ENCODE measurements at places on chromosomes 6 and 20.

- no peak for DNase-seq
Observed at GRCh38 chr6:138673346-138674014, 100.1 kb upstream of the CCDC28A start.

- DNase-seq, result no peak
Observed at GRCh38 chr20:58765780-58766179, 73.2 kb downstream of the NPEPL1 start.

DNA sequence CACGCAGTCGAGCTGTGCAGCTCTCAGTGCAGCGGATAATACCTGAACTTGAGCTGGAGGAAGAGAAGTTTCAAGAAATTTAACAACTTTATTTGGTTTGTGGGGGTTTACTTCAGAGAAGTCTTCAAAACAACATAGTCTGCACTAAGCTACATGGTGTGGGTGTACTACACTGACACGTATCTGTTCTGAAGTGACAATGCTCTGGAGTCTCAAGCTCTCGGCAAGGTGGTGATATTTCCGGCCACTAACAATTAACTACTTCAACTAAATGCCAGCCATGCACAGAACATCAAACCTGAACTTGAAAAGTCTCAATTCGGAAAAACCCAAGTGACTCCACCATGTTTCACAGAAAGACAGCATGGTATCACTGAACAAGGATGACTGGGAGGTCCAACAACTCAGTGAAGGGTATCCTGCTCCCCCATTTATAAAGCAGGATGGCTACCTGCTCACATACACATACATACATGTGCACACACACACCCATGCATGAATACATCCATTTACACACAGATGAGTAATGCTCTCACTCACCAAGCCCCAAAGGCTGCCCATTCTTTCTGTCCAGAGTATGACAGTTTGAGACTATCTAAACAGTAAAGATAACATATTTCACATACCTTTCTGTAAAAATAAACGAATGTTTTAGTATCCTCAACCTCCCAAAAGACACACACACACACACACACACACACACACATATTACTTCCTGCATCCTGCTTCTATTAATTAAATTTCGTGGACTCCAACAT, 15.4 kb upstream of the ANKRD60 start:
- no peak for DNase-seq

- no peak for DNase-seq
Observed at GRCh38 chr6:162970246-162970645, 242.5 kb downstream of the PACRG start.

DNA sequence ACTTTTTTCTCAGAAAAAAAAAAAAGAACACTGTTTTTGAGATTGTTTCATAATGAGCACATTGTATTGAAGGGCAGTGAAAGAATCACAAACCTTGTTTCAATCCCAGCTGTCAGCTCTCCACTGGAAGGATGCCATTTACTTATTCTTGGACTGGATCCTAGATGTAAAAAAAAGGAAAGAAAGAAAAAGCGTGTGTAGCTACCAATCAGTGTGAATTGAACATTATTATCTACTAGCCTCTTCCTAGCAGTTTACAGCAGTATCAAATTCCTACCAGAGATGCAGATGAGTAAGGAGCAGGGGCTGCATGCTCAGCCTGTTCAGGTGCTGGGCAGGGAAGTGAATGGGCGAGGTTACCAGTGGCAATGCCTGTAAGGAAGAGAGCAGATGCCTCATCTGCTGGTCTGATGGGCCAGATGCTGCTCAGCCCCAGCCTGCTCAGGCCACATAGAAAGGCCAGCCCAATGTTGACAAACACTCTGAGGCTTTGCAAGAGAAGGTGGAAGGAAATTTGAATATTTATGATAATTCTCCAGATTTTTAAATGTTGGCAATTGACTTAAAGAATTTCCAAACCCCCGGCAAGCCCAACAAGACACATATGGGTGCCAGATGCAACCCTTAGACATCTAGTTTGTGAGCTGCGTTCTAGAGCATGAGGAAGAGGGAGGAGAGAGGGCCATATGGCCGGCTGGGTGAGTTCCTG, 189.5 kb downstream of the IBTK start:
- DNase-seq, result no peak

GRCh38 chr6:4370066-4370465, 234.7 kb upstream of the ECI2 start:
- no peak for DNase-seq
